ENCODE measurements at places on chromosomes 5 and 9.

- DNase-seq: no peak
Observed at GRCh38 chr5:136016945-136017530, 11.8 kb upstream of the TGFBI start.

GRCh38 chr5:15992918-15993317 is 186.7 kb downstream of the MARCHF11 start:
- no peak for DNase-seq

DNA sequence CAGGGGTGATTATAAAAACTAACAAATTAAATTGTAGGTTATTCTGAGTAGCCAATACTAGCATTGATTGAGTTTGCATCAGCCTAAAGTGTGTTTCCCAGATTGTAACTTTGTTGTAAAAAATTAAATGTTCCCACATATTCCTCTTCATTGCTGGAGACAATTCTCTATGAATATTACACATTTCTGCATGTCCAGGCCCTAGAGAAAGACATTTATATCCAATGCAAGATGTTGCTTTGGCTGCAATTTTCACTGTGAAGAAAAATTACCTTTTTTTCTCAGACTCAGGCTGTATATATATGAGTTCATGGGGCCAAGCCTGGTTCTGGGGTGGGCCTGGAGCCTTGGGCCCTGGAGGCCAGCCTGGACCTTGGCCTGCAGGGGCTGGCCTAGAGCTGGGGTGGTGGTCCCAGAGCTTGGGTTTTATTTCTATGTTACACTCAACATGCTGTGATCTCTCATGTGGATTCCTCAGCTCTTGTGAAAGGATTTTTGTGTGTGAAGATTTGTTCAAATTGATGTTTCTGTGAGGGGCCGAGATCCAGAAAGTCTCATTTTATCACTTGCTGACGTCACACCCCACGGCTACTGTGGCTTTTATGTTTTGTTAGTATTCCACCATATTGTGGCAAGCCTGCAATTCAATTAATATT is 232.5 kb downstream of the SPATA31A1 start:
- DNase-seq: no peak

GRCh38 chr5:154676508-154676907 is 78.7 kb upstream of the LARP1 start:
- no peak for DNase-seq

- DNase-seq: no peak
Observed at GRCh38 chr5:128671943-128672342, 133.9 kb upstream of the FBN2 start.

DNA sequence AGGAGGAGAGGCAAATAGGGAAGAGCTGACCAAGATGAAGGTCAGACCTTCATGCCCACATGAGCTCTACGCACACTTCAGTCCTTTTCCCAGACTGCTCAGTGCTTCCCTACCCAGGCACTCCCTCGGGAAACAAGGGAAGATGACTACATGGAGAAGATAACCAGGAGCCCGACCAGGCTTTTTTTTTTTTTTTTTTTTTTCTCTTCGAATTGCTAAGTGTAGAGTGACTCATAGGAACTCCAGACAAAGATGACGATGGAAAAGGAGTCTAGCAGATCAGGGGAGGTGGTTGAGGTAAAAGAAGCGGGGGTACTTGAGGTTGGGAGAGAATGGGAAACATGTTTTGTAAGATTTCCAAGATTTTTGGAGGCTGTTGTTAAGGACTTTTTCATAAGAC is 526.1 kb downstream of the BNC2 start:
- DNase-seq: no peak

- no peak for DNase-seq
Observed at GRCh38 chr9:38006163-38006562, 62.9 kb downstream of the SHB start.
